ENCODE measurements at places on chromosomes 4 and X. TPM values are rescaled to one million over a fixed set of nuclear protein-coding genes. Genes with fewer than 3 reads are reported as not detected.

CPZ gene
- not detected for total RNA-seq

MYOZ2 gene
- not detected for total RNA-seq

NUP62CL gene
- total RNA-seq = not detected

SLC6A14 gene
- total RNA-seq = not detected

FABP2 gene
- not detected for total RNA-seq

RBBP7 gene
- total RNA-seq = 113 TPM

F11 gene
- not detected for total RNA-seq

PRICKLE3 gene
- 3.0 TPM for total RNA-seq

CSAG1 gene
- total RNA-seq = not detected

LGI2 gene
- under 0.01 TPM for total RNA-seq

FOXR2 gene
- not detected for total RNA-seq

SPINK2 gene
- total RNA-seq = not detected

IKBKG gene
- 12.8 TPM for total RNA-seq

DDIT4L gene
- total RNA-seq = 2.0 TPM

HAND2 gene
- not detected for total RNA-seq

CTAG2 gene
- total RNA-seq = not detected

HS6ST2 gene
- total RNA-seq = 0.13 TPM

MAGEA2 gene
- not detected for total RNA-seq

LEF1 gene
- not detected for total RNA-seq

AFM gene
- total RNA-seq = not detected

NHSL2 gene
- 24.3 TPM for total RNA-seq

FAM9B gene
- total RNA-seq = not detected

MBTPS2 gene
- total RNA-seq = 3.9 TPM

AR gene
- total RNA-seq = 0.26 TPM

GPR34 gene
- not detected for total RNA-seq

CLNK gene
- not detected for total RNA-seq

TMEM156 gene
- total RNA-seq = 0.39 TPM

FRMPD4 gene
- total RNA-seq = not detected

CYBB gene
- not detected for total RNA-seq

PDCL2 gene
- total RNA-seq = not detected

SCRG1 gene
- not detected for total RNA-seq

RENBP gene
- total RNA-seq = 10.1 TPM

LAMTOR3 gene
- total RNA-seq = 29.2 TPM

Measured in dermis microvascular lymphatic vessel endothelial cell (primary cell).